Naive thymus-derived CD4-positive, alpha-beta T cell (primary cell): ENCODE measurements at places on chromosomes 12 and 14. TPM values are rescaled to one million over a fixed set of nuclear protein-coding genes. Genes with fewer than 3 reads are reported as not detected.
A peak's percentile ranks its signal among the peaks of the same experiment; 100 is the strongest.

GRCh38 chr12:67237231-67237630 lies 31.9 kb upstream of the CAND1 start:
- H3K27me3 ChIP-seq = no peaks in the 10 kb centered on the region
- DNase-seq = no peak
- H3K4me1 ChIP-seq = no peaks in the 10 kb centered on the region

DNA sequence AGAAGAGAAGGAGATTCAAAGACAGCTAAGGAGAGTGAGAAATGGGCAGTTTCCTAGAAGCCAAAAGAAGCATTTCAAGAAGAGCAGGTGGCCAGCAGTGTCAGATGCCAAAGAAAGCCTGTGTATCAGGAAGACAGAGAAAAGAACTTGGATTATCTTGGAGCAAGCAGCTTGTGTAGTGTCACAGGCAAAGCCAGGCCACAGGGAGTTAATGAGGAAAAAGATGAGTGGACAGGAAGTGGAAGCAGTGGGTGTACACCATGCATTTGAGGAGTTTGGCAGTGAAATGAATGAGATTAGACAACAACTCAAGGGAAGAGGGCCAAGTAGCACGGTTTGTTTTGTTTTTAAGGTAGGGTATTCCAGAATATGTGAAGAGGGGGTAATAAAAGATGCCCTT lies 5.6 kb upstream of the MYH7 start:
- no peaks in the 10 kb centered on the region for H3K36me3 ChIP-seq
- no peak overlapping the region for H3K4me3 ChIP-seq
- no peak overlapping the region for H3K27ac ChIP-seq
- no peaks in the 10 kb centered on the region for H3K4me1 ChIP-seq

UBE3B gene
- total RNA-seq = 28.7 TPM

- peak overlapping the region; percentile 43 for H3K4me3 ChIP-seq
- no peaks in the 10 kb centered on the region for H3K36me3 ChIP-seq
- DNase-seq = no peak
- H3K4me1 ChIP-seq = peaks cover 21% of the 10 kb centered on the region
- peaks cover 36% of the 10 kb centered on the region for H3K27me3 ChIP-seq
- H3K27ac ChIP-seq = no peak overlapping the region
Measured at GRCh38 chr14:21070610-21071224, 613 bp downstream of the ARHGEF40 start.

- no peaks in the 10 kb centered on the region for H3K27me3 ChIP-seq
- no peaks in the 10 kb centered on the region for H3K36me3 ChIP-seq
- H3K27ac ChIP-seq = no peak overlapping the region
- no peak for DNase-seq
- H3K4me3 ChIP-seq = no peak overlapping the region
Measured at GRCh38 chr12:30019366-30020140, 235.8 kb upstream of the TMTC1 start.

- no peak overlapping the region for H3K4me3 ChIP-seq
- H3K36me3 ChIP-seq = no peaks in the 10 kb centered on the region
- no peaks in the 10 kb centered on the region for H3K27me3 ChIP-seq
Measured at GRCh38 chr14:97179573-97179972, 382.4 kb downstream of the VRK1 start.

TMX1 gene
- 13.3 TPM for total RNA-seq

DNA sequence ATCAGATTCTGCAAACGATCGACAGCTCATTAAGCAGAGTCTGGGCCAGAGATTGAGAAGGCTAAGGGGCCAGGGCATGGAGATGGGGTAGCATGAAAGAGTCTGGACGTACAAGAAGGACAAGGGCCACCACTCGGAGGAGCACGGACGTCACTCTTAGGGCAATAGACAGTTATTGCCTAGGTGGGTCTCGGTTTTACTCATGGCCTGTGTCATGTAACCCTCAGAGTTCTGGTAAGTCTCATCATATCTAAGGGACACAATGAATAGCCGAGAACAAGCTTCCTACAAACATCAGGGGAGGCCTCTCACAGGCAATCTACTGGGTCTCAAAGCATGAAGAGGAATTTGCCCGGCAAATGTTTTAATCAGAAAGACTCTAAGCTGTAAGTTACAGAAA lies 30.4 kb upstream of the ITPK1 start:
- H3K36me3 ChIP-seq = no peaks in the 10 kb centered on the region
- H3K27ac ChIP-seq = no peak overlapping the region
- no peaks in the 10 kb centered on the region for H3K4me1 ChIP-seq
- DNase-seq = no peak
- H3K27me3 ChIP-seq = no peaks in the 10 kb centered on the region

TAS2R46 gene
- 1.7 and 2.1 TPM in 2 replicates for total RNA-seq

- H3K4me3 ChIP-seq = no peak overlapping the region
- H3K27me3 ChIP-seq = no peaks in the 10 kb centered on the region
- H3K36me3 ChIP-seq = no peaks in the 10 kb centered on the region
- DNase-seq = no peak
- H3K4me1 ChIP-seq = no peaks in the 10 kb centered on the region
Measured at GRCh38 chr12:112166051-112167015, 41.0 kb downstream of the TRAFD1 start.

- peak; percentile 77 for DNase-seq
- peaks cover 26% of the 10 kb centered on the region for H3K4me1 ChIP-seq
- H3K36me3 ChIP-seq = peaks cover 24% of the 10 kb centered on the region
- H3K27ac ChIP-seq = peak overlapping the region; percentile 67
Measured at GRCh38 chr12:121530600-121531355, 50.0 kb downstream of the KDM2B start.

STX2 gene
- total RNA-seq = 22.9 TPM

SLCO1B1 gene
- total RNA-seq = not detected

DNA sequence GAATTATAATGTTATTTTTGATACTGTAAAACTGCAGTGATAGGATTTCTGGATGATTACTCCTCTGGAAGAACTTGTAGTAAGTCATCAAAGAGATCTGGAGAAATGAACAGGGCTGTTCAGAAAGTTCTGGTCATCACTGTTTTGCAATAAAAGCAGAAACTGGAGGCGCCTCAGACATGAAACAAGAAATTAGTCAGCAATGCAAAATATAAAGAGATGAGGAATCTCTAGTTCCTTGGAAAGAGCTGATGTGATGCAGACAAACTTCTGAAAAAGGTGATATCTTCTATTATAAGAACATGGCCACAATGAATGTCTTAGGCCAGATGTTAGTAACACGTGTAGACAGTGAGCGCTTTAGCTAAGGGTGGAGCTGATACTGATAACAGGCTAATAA lies 9.5 kb downstream of the ACIN1 start:
- no peak for DNase-seq
- H3K27me3 ChIP-seq = no peaks in the 10 kb centered on the region
- H3K27ac ChIP-seq = no peak overlapping the region

FIGNL2 gene
- total RNA-seq = 0.22 and 0.28 TPM in 2 replicates

DNA sequence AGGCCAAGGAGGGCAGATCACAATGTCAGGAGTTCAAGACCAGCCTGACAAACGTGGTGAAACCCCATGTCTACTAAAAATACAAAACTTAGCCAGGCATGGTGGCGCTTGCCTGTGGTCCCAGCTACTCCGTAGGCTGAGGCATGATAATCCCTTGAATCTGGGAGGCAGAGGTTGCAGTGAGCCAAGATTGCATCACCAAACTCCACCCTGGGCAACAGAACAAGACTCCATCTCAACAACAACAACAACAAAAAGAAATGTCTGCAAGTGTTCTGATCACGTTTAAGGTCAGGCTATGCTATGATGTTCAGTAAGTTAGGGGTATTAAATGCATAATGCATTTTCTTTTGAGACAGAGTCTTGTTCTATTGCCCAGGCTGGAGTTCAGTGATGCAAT lies 6.7 kb upstream of the PLD4 start:
- H3K27ac ChIP-seq = no peak overlapping the region
- no peaks in the 10 kb centered on the region for H3K36me3 ChIP-seq
- H3K4me1 ChIP-seq = no peaks in the 10 kb centered on the region
- no peak for DNase-seq

DNA sequence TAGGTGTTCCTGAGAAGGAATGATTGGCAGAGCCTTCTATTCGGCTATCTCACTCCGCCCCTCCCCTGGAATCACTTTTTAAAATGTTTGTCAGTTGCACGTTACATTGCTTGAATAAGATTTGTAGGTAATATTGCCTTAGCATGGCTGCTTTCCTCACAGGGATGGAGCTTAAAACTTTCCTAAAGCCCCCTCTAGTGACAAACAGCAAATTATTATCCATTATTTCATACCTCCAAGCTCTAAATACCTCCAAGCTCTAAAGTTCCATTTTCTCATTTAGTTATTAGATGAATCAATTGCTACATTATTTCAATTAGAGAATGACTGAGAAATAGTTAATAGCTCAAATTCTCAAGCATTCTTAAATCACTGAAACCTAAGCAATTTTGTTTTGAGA lies 5.1 kb upstream of the SPATA7 start:
- no peak for DNase-seq
- no peaks in the 10 kb centered on the region for H3K36me3 ChIP-seq
- no peak overlapping the region for H3K27ac ChIP-seq
- H3K4me3 ChIP-seq = no peak overlapping the region
- no peaks in the 10 kb centered on the region for H3K27me3 ChIP-seq

GRCh38 chr12:16349131-16349460 lies 1.7 kb downstream of the MGST1 start:
- H3K36me3 ChIP-seq = no peaks in the 10 kb centered on the region
- no peaks in the 10 kb centered on the region for H3K27me3 ChIP-seq
- no peak overlapping the region for H3K27ac ChIP-seq
- no peak overlapping the region for H3K4me3 ChIP-seq
- no peaks in the 10 kb centered on the region for H3K4me1 ChIP-seq

GRCh38 chr14:36646664-36647416 lies 14.8 kb upstream of the PAX9 start:
- no peaks in the 10 kb centered on the region for H3K27me3 ChIP-seq
- H3K27ac ChIP-seq = no peak overlapping the region
- H3K4me3 ChIP-seq = no peak overlapping the region

ZCRB1 gene
- 46.0 and 47.5 TPM in 2 replicates for total RNA-seq

TAPBPL gene
- total RNA-seq = 29.2 TPM

- no peak overlapping the region for H3K4me3 ChIP-seq
- H3K27ac ChIP-seq = no peak overlapping the region
- H3K27me3 ChIP-seq = no peaks in the 10 kb centered on the region
Measured at GRCh38 chr12:33223956-33224355, 215.7 kb downstream of the SYT10 start.

DNA sequence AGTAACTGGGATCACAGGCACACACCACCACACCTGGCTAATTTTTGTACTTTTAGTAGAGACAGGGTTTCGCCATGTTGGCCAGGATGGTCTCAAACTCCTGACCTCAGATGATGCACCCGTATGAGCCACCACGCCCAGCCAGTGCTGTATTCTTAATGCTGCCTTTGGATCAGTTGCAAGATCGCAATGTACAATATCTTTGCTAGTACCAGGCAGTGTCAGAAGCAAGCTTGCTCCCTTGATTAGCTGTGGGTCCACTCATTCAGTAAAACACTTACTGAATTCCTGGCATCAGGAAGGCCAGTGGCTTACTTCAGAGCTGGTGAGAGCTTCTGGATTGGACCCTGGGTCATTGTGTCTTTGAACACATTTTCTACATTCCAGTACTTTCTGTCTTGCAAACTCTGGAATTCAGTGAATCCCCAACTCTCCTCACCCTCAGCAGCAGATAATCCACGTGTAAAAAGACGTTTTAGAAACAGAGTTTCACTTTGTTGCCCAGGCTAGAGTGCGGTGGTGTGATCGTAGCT lies 1183.7 kb downstream of the AACS start:
- H3K4me1 ChIP-seq = no peaks in the 10 kb centered on the region
- H3K27me3 ChIP-seq = no peaks in the 10 kb centered on the region
- no peak overlapping the region for H3K4me3 ChIP-seq
- no peak for DNase-seq

DNA sequence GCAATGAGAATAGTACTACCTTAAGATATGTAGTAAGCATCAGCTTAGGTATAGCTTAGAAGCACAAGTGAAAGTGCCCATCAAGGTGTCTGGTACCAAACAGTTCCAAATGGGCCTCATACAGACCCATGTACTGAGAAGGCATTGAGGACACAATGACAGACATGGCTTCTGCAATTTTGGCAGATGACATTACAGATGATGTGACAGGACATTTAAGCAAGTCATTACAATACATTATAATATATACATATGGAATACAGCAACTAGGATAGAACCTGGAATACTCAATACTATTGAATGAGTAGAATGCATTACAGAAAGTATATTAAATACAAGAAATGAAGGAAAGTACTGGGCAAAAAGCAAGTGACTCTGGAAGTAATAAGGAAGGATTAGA lies 256.4 kb downstream of the GXYLT1 start:
- no peak overlapping the region for H3K4me3 ChIP-seq
- DNase-seq = no peak
- no peak overlapping the region for H3K27ac ChIP-seq
- H3K27me3 ChIP-seq = no peaks in the 10 kb centered on the region

DNA sequence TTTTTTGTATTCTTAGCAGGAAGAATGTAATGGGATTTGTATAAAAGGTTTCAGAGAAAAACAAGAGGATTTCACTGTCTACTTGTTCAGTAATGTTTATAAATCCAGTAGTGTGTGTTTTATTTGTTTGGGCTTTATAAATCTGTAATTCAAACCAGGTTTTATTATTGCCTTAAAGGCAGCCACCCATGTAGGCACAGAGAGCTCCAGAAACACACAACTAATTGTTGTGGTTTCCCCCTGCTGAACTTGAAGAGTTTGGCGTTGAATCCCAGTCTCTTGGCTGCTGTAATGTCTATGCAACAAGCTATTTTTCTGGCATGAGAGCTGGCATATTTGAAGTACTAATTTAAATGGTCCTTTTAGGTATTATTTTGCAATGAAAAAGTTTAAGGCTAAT lies 63.4 kb upstream of the SLCO1C1 start:
- no peak for DNase-seq
- H3K27ac ChIP-seq = no peak overlapping the region
- no peaks in the 10 kb centered on the region for H3K4me1 ChIP-seq
- no peaks in the 10 kb centered on the region for H3K36me3 ChIP-seq

ASCL1 gene
- total RNA-seq = not detected

DNA sequence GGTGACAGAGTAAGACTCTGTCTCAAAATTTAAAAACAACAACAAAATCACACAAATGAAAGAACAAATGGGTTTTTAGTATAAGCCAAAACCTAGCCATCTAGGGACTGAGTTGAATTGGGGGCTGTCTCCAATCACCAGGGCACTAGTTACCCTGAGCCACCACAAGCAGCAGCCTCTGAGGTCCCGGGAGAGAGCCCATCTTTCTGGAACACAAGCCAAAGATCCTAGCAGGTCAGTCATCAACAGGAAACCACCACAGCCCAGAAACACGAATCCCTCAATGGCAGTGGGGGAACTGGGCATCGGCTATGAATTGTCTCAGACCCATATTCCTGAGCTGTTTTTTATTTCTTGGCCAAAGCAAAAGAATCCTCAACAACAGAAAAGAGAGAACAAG lies 75.3 kb downstream of the KDM2B start:
- H3K27me3 ChIP-seq = no peaks in the 10 kb centered on the region
- H3K36me3 ChIP-seq = no peaks in the 10 kb centered on the region
- no peak overlapping the region for H3K4me3 ChIP-seq
- no peak for DNase-seq
- no peak overlapping the region for H3K27ac ChIP-seq
- no peaks in the 10 kb centered on the region for H3K4me1 ChIP-seq

A2M gene
- total RNA-seq = not detected in 2 replicates

C12orf60 gene
- 0.22 TPM for total RNA-seq

GRCh38 chr14:70086685-70087379 lies 101.9 kb downstream of the SLC8A3 start:
- no peaks in the 10 kb centered on the region for H3K27me3 ChIP-seq
- H3K36me3 ChIP-seq = no peaks in the 10 kb centered on the region
- no peak overlapping the region for H3K4me3 ChIP-seq

KRT6C gene
- not detected for total RNA-seq

- H3K4me3 ChIP-seq = no peak overlapping the region
- H3K36me3 ChIP-seq = no peaks in the 10 kb centered on the region
- no peak for DNase-seq
- no peaks in the 10 kb centered on the region for H3K27me3 ChIP-seq
Measured at GRCh38 chr12:107655281-107656065, 30.1 kb upstream of the PWP1 start.
